GM18507 (cell line): ENCODE measurements at places on chromosomes 3 and 15.

DNA sequence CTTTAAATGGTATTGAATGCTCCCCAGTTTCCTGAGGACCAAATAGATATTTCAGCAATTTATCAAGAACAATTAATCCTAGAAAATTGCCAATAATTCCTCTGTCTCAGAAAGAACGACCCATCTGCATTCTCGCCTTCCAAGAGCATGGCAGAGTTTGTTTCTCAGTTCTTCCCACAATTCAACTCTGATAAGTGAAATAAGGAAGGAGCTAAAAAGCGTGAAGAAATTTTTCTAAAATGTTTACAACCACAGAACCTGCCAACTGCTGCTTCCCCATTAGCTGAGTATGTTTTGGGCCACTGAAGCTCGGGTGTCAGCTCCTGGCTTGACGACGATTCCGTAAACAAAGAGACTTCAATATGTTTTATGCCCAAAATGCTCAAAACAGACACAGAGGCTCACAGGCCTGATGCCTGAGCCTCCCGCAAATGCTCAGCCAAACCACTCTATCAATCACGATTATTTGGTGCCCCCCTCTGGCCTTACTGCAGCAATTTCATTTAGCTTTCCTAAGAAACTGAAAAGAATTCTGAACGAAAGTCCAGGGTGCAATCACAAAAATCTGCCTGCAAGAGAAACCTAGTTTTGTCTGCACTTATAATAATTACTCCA lies 259.2 kb upstream of the CCDC54 start:
- DNase-seq: no peak

DNA sequence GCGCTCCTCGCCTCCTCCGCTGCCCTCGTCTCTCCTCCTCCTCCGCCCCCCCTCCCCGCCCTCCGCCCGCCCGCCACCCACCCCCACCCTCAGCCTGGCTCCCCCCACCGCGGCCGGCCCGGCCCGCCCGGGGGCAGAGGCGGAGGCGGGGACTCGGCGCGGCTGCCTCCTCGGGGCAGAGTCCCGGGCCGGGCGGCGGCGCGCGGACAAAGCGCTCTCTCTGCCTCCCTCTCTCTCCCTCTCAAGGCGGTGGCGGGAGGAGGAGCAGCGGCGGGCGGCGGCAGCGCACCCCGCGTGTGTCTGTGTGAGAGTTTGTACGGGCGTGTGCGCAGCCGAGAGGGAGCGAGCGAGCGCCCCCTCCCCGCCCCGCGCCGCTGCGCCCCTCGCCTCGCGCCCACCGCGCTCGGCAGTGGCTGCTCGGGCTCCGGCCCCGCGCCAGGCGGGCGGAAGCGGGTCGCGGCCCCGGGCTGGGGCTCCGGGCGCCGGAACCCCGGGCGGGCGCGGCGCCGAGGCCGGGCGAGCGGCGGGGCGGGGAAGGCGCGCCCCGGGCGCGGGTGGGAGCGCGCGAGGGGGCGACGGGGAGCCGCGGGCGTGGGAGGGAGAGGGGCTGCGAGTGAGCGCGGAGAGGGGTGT lies at the start of gene IGF2BP2:
Gene IGF2BP2, minus strand, starts transcription at position 37 of the 633 bp plus-strand sequence. CDS start 82 bp downstream, outside the sequence.
- DNase-seq: no peak

GRCh38 chr3:124666067-124666466 lies 64.2 kb upstream of the UMPS start:
- no peak for DNase-seq

- no peak for DNase-seq
These were observed 49.3 kb downstream of the MESD start for GRCh38 chr15:80940331-80940730.

DNA sequence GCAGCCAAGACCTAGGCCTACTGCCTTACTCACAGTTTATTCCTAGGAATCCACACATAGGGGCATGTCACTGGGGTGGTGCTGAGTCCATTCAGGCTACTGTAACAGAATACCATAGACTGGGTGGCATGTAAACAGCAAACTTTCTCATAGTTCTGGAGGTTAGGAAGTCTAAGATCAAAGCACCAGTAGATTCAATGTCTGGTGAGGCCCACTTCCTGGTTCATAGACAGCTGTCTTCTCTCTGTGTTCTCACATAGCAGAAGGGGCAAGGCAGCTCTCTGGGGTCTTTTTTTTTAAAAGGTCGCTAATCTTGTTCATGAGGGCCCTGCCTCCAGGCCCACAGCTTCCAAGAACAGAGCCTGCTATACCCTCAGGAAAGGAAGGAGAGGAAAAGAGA lies 113.9 kb upstream of the MANF start:
- DNase-seq: no peak
